ENCODE measurements at places on chromosomes 4 and X.

DNA sequence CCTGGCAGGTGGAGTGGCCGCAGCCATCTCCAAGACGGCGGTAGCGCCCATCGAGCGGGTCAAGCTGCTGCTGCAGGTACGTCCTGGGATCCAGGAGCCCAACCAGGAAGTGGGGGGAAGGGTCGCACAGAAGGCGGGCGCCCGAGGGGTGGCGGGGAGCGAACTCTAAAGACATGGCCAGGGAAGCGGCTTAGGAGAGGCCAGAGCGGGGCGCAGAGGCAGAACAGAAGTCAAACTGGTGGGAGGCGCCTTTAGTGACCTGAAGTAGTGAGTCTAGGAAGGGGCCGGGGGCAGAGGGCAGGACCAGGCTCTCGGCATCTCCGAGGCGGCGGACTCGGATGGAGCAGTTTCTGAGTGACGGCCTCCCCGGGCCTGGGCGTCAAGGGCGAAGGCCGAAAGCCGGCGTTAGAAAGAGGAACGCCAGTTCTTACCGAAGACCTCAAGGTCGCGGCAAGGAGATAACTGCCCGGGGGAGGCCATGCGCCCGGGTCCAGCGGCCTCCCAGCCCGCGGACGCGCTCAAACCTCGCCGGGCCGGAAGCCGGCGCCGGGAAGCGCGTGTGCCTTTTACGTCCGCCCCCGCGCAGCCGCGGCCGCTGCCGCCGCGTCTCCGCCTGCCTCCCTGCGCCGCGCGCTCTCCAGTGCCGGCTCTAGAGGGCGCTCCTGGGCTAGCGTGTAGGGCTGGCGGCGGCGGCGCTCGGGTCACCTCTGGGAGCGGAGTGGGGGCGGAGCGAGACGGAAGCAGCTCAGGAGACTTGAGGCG lies 488 bp downstream of the SLC25A5 start:
- DNase-seq = peak; percentile 97

- DNase-seq = no peak
These were observed 131.6 kb upstream of the STIM2 start for GRCh38 chr4:26729027-26729426.

- no peak for DNase-seq
These were observed 129.6 kb upstream of the QRFPR start for GRCh38 chr4:121510341-121510874.

DNA sequence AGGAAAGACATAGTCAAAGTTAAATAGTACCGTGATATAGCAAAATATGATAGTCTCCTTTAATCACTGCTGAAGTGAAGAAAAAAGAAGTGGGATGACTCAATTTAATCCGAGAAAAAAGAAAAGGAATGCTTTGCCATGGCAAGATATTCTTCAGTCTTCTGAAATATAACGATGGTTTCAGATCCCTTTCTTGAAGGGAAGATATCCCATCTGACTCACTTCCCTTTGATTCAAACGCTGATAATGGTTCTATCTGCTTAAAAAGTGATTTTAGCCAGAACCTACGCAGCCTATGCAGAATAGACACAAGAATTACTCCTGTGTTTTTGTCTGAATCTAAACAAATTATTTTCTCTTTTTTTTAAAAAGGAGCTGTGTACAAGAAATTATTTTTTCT lies 68.1 kb upstream of the FTHL17 start:
- no peak for DNase-seq

GRCh38 chrX:93322110-93322509 lies 351.3 kb downstream of the NAP1L3 start:
- DNase-seq = no peak

DNA sequence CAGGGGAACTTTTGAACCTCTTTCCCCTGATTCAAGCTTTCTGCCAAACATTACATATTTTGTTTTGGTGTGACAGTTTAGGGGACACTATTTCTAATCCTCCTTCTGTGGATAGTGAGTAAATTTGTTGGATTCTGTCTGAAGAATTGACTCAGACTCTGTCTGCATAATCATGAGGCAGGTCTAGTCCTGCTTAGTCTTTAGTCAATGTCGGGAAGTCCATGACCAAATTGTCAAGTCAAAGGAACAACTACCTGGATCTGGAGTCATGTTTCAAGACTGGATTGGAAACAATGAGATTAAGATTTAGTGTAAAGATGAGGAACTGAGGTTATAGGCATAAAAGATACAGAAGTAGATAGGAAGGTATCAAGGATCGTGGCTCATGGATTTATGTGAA lies 100.9 kb downstream of the MAGEB17 start:
- DNase-seq = no peak

DNA sequence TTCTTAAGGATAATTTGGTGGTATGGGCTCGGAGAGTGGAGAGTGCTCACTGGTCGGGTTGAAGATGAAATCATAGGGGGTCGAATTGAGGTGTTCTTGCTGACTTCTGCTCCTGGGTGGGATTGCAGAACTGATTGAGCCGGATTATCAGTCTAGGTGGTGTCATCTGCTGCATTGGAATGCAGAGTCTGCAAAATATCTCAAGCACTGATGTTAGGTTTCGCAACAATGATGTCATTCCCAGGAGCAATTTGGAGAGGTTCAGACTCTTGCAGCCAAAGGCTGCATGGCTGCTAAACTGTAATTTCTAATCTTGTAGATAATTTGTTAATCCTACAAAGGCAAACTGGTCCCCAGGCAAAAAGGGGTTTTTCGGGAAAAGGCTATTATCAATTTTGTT lies 67.7 kb downstream of the RHOH start:
- DNase-seq = no peak

- no peak for DNase-seq
These were observed 4.5 kb downstream of the RAPGEF2 start for GRCh38 chr4:159107203-159107925.

DNA sequence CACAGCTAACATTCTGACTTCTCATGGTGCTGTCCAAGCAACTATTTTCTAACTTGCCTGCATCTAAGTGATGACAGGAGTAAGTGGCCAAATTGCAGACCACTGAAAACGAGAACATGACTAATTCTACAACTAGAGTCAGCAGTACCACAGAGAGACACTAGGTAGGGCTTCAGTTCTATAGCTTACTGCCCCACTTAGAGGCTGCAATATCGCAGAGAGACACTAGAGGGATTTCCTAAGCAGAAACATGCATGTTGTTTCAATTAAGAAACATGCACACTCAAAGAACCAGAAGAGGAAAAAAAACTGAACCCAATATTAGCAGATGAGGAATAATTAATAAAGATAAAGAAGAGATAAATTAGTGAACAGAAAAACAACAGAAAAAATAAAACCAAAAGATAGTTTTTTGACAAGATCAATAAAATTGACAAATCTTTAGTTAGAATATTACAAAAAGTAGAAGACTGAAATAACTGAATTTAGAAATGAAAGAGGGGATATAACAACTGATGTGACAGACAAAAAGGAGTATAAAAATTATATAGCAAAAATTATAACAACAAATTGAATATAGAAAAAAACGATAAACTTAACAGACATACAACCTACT lies 100.8 kb downstream of the SPIN4 start:
- DNase-seq = no peak

DNA sequence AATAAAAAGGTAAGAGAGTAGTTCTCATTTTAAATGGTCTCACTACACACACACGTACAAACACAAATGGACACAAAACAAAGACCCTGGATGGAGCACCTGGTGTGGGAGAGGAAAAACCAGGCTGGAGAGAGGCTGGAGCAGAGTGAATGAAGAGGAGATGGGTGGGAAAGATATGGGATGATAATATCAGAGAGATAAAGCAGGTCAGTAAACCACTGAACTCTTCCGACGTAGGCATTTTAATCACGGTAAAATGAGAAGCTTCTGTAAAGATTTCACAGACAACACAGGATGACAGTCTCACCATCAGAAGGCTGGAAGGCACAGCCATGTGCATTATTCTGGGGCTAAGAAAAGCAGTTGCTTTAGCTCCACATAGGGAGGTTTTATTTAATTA lies 532.8 kb downstream of the KCNIP4 start:
- DNase-seq = no peak

- no peak for DNase-seq
These were observed 192.1 kb downstream of the PTTG2 start for GRCh38 chr4:38152305-38152704.

DNA sequence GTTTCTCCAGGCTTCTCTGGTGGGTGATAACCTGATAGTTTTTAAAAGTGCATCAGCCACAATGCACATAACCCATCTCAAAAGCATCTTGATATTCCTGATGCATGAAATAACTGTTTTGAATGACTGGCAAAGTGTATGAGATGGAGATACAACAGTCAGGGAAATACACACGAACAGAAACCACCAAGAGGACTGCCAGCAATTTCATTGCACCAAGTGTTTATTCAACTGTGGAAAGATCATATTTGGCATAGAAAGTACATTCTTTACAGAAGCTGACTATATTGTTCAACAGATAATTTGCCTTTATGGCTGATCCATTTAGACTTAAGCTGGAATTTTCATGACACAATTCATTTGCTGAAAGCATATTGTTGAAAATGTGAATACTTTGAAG lies 139.5 kb downstream of the SLIT2 start:
- no peak for DNase-seq

DNA sequence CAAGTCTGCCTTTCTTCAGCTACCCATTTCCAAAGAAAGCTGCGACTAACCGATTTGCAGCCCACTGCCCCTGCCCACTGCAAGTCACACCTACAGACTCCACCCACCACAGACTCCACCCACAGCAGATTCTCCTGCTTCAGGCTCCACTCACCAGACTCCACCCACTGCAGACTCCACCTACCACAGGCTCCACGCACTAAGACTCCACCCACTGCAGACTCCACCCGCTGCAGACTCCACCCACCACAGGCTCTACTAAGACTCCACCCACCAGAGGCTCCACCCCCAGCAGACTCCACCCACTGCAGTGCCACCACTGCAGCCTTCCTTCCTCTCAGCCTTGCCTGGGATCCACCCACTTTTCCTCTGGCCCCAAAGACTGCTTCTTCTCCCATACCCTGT lies 41.3 kb downstream of the ABLIM2 start:
- no peak for DNase-seq

- no peak for DNase-seq
These were observed 226.1 kb upstream of the F9 start for GRCh38 chrX:139304471-139304870.

- no peak for DNase-seq
These were observed 2.9 kb downstream of the RAPGEF2 start for GRCh38 chr4:159105761-159106243.

GRCh38 chr4:153873741-153874140 lies 84.9 kb upstream of the SFRP2 start:
- DNase-seq = no peak

GRCh38 chrX:44817029-44817428 lies 26.8 kb upstream of the DUSP21 start:
- no peak for DNase-seq

GRCh38 chr4:158346576-158346975 lies 136.3 kb downstream of the TMEM144 start:
- no peak for DNase-seq

DNA sequence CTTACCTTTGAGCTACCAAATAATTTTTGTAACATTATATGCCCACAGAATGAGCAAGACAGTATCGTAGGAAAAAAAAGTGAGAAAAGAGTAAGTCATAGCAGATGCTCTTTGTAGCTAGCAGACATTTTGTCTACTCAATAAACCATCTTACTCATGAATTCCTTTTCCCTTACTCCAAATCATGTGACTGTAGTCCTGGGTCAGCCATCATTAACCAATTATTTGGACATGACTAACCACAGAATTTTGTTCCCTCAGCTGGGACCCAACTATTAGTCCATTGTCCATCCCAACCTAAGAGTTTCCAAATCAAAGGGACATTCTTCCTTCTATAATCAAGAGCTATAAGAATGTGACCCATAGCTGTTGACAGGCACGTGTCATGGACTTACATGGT lies 11.4 kb downstream of the UBE2D3 start:
- no peak for DNase-seq

- DNase-seq = no peak
These were observed 61.2 kb downstream of the HMGB2 start for GRCh38 chr4:173272996-173273395.

Data from posterior cingulate gyrus (tissue), 11 donors.